ENCODE measurements at places on chromosomes 3 and 15.

DNA sequence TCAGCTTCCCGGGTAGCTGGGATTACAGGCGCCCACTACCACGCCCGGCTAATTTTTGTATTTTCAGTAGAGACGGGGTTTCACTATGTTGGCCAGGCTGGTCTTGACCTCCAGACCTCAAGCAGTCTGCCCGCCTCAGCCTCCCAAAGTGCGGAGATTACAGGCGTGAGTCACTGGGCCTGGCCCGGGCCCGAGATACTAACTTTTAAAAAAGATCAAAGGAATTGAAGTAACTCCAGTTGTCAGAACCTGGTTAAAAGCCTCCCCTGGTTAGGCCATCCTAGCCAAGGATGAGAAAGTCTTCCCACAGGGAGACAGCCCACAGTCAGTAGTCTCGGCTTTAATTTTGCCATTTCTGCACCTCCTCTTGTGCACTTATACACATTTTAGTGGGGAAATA is 212.3 kb upstream of the MCTP2 start:
- no peak for DNase-seq

- DNase-seq, result no peak
Measured at GRCh38 chr3:53519065-53519709, 24.8 kb downstream of the CACNA1D start.

DNA sequence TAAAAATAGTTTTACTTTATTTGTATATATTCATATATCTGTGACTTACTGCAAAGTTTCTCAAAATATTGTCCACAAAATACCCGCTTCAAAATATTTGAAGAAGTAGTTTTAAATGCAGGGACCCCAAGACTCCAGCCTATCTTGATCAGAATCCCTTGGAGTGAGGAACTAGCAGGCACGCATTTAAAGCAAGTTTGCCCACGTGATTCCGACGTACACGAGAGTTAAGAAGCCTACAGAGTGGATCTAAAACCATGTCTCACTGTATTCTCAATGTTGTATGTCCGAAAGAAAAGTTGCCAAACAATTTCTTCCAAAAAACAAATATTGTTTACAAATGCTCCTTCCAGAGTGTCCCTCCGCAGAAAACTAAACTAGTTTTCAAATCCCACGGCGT is 1.7 kb downstream of the GABRB3 start:
- DNase-seq, result no peak

- DNase-seq, result peak; percentile 47
Measured at GRCh38 chr3:192812743-192813383, 85.5 kb upstream of the FGF12 start.

- DNase-seq, result no peak
Measured at GRCh38 chr15:63476229-63476632, 28.2 kb upstream of the USP3 start.

GRCh38 chr3:38658841-38659240 is 9.4 kb upstream of the SCN5A start:
- DNase-seq, result no peak

DNA sequence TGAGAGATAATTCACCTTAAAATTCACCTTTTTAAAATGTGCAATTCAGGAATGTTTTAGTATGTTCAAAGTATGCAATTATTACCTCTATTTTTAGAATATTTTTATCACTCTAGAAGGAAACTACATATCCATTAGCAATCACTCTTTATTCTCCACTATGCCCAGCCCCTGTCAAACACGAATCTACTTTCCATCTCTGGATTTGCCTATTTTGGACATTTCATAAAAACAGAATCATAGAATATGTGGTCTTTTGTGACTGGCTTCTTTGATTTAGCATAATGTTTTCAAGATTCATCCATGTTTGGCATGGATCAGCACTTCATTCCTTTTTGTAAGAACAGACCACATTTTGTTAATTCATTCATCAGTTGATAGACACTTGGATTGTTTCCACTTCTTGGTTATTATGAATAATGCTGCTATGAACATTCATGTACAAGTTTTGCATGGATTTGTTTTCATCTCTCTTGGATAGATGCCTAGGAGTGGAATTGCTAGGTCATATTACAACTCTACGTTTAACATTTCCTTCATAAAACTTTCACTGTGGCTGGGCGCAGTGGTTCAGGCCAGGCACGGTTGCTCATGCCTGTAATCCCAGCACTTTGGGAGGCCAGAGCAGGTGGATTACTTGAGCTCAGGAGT is 12.7 kb downstream of the HMCES start:
- no peak for DNase-seq

- no peak for DNase-seq
Measured at GRCh38 chr3:179141890-179142289, 6.3 kb upstream of the PIK3CA start.

GRCh38 chr3:47782446-47783308 is 984 bp upstream of the SMARCC1 start:
- no peak for DNase-seq

- no peak for DNase-seq
Measured at GRCh38 chr3:129123314-129124060, 1.9 kb upstream of the RAB43 start.

GRCh38 chr3:152076148-152076547 is 192.6 kb upstream of the MBNL1 start:
- DNase-seq, result no peak

- DNase-seq, result no peak
Measured at GRCh38 chr3:58001979-58002378, 6.2 kb upstream of the FLNB start.

DNA sequence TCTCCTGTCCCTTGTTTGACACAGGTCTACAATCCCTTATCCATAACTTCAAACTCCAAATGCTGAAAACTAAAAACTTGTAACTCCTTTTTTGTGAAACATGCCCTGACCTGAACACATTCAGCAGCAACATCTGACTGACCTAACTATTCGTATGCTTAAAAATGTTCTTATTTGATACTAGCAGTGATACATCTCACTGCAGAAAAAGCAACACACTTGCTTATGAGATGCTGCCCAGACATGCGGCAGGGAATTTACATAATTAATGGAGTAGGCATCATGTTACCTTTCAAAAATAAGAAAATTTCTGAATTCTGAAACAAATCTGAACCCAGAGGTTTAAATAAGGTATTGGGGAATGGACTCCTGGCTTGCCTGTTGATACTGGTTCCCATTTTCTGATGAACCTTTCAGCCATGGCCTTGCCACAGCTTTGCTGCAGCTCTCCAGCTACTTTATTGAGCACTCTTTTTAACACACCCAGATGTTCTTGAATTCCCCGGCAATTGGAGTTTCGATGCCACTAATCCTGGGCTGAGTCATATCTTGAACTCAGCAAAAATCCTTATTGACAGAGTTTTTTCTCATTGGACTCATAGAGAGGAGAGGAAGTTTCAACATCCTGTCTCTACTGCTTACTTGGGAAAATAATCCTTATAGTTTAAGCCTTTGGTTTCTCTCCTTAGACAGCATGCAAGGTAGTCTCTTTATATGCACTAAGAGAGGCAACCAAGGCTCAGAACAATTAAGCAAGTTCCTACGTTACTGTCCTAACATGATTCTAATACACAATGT is 296.6 kb upstream of the LMCD1 start:
- DNase-seq, result no peak

DNA sequence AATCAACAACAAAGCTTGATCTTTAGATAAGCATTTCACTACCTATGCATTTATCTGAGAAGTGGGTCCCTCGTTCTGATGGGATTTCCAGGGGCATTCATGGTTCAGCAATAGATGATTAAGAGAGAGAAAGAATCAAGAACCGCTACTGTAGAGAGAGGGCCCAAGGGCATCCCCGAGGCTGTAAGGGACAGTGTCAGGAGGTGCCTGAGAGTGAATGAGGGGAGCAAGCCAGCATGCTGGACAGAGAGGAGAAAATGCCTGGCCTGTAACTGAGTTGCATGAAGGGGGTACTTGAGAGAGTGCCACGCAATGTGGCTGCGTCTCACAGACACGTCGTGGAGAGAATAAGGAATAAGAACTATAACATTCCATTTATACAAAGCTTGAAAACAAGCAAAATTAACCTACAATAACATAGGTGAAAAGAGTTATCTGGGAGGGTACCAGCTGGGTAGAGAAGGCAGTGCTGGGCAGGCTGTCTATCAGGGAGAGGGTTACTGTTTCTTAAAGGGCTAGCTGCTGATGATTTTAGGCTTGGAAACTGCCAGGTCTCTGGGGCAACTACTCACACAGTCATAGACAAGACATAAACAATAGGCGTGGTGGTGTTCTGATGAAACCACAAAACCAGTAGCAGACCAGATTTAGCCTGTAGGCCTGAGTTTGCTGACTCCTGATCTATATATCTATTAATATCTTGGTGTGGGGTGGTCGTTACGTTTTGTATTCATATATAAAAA is 374.6 kb upstream of the CFAP20DC start:
- no peak for DNase-seq

Data from Jurkat, Clone E6-1 (cell line).